ENCODE measurements at places on chromosomes 2 and 18.
A peak's percentile ranks its signal among the peaks of the same experiment; 100 is the strongest.

GRCh38 chr2:234333168-234334130 lies 163.4 kb downstream of the ARL4C start:
- no peak for DNase-seq

DNA sequence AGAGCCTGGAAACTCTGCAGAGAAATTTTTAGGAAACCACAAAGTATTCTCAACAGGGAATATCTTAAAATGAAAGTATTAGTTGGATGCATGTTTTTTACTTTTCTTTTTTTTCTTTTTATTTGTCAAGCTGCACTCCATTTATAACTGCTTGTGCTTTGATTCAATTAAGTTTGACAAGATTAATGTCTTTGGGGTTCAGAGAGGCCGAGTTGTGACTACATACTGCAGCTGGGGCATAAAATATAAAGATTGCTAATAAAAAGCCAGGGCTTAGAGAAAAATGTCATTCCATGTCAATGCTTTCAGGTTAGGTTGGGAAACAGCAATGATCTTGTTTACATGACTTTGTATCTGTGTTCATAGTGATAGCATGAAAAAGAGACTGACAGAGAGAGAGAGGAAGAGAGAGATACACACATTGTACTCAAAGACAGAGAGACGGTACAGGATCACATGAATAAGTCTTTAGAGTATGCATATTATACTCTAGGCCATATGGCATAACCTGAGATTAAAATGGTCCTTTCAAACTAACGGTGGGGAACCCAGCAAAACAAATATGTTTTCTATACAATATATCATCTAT lies 1022.3 kb upstream of the CNTNAP5 start:
- no peak for DNase-seq

DNA sequence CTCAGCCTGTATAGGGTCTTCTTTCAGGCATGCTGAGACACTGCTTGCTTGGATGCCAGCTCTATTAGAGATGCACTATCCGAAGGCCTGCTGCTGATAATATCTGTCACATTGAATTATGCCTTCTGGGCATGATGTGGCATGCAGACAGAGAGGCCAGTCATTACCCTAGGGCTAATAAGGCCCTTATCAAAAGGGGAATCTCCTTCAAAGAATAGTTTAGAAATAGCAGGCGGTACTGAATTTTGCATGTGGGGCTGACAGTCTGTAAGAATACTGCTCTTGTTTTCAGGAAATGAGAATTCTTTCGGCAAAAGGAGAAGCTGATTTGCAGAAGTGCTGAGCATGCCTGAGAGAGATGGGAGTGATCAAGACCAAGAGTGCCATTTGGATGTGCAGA lies 13.1 kb upstream of the LHCGR start:
- peak; percentile 57 for DNase-seq

GRCh38 chr2:213491376-213491775 lies 207.1 kb downstream of the SPAG16 start:
- no peak for DNase-seq

DNA sequence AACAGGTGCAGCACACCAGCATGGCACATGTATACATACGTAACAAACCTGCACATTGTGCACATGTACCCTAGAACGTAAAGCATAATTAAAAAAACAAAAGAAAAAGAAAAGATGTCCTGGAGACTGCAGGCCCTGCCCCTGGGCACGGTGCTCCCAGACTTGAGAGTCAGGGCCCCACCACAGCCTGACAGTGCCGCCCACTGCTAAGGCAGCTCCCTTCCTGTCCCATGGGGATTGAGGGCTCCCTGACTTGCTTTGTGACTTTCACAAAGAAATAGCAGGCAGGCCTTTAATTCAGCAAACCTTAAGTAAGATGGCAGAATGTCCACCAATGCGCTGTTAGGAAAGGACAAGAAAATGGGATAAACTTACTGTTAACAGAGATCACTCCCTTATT lies 116.8 kb downstream of the NDUFA10 start:
- DNase-seq, result no peak

DNA sequence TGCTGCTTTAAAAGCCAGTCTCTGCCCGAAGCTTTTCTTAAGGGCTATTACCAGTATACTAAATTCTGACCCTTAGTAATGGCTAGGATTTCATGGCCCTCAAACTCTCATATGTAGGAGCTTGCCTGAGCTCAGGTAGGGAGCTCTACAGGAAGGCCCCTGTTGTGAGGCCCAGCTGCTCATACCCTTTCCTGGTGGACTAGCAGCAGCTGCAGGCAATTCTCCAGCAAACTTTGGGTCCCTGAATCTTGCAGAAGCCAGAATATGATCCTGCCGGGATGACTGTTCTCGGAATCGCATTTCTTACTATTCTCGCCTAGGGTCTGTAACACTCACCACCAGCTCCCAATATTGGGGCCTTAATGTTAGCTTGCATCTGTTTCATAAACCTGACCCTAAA lies 106.4 kb upstream of the SERTAD2 start:
- no peak for DNase-seq

- DNase-seq, result no peak
These were observed 10.4 kb downstream of the FOXI3 start for GRCh38 chr2:88442061-88442460.

DNA sequence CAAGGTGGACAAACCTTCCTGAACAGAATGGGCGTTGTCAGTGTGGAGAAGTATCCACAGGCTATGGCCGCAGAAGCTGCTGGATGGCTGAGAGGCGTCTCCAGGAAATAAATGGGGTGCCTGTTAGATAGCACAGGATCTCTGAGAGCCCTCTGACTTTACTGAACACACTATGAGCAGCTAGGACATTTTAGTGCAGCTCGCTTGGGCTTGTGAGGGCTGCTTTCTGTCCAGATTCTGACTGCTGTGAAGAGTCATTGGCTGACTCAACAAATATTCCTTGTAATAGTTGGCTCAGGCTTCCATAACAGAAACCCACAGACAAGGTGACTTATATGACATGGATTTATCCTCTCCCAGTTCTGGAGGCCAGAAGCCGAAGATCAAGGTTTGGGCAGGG lies 100.2 kb upstream of the SNTG2 start:
- no peak for DNase-seq

- DNase-seq, result no peak
These were observed 708.7 kb upstream of the LRATD1 start for GRCh38 chr2:13923823-13924222.

DNA sequence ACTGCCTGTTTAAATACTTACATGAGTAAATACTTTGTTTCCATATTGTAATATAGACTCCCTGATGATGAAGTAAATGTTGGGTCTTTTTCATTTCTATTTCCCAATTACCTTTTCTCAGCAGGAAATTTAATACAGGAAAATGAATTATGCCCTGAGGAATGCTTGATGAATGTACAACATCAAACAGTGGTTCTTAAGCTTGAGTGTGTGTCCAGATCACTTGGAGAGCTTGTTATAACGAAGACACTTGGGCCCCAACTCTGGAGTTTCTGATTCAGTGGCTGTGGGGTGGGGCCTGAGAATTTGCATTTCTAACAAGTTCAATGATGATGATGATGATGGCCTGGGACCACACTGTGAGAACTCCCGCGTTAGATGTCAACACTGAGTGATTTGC lies 7.1 kb upstream of the ME2 start:
- no peak for DNase-seq

- peak; percentile 93 for DNase-seq
These were observed at the start of gene ZNF804A for GRCh38 chr2:184598316-184599053. ZNF804A (plus strand) TSS chr2:184598529; CDS start chr2:184598960, 431 bp downstream.

- no peak for DNase-seq
These were observed 61.7 kb upstream of the DTNA start for GRCh38 chr18:34648269-34648985.

DNA sequence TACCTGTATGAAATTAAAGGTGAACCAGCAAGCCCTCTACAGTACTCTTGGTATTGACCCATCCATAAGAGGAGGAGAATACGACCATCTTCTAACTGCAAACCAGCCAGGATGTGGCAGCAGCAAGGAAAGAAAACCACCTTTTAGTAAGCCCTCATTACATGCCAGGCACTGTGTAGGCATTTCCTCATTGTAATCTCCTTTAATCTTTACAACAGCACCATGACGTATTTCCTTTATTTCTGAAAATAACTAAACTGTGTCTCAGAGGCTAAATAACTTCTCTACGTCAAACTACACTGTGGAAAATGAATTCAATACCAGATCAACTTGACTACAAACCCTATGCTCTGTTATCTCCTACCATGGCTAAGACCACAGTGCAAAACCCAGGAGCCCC lies 18.2 kb downstream of the WDR35 start:
- DNase-seq, result no peak

DNA sequence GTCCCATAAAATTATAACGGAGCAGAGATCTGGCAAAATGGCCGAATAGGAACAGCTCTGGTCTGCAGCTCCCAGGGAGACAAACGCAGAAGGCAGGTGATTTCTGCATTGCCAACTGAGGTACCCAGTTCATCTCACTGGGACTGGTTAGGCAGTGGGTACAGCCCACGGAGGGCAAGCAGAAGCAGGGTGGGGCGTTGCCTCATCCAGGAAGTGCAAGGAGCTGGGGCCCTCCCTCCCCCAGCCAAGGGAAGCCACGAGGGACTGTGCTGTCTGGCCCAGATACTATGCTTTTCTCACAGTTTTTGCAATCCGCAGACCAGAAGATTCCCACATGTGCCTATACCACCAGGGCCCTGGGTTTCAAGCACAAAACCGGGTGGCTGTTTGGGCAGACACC lies 22.8 kb downstream of the ICA1L start:
- peak; percentile 74 for DNase-seq

- DNase-seq, result no peak
These were observed 11.0 kb downstream of the FAM210A start for GRCh38 chr18:13715330-13715729.

DNA sequence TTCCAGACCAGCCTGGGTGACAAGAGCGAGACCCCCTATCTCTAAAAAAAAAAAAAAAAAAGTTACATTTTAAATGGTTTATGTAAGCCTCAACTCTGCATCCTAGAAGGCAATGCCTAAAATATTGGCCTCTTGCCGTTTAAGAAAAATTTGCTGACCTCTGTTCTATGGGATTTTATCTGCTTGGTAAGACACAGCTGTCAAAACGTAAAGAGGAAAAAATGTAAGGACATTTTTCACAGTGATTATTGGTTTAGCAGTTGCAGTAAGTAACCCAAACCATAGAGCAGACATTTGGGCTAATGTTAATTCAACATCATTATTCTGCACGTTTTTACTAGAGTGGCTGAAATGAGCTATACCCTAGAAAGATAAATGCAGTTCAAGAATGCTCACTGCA lies 14.4 kb upstream of the E2F6 start:
- no peak for DNase-seq

DNA sequence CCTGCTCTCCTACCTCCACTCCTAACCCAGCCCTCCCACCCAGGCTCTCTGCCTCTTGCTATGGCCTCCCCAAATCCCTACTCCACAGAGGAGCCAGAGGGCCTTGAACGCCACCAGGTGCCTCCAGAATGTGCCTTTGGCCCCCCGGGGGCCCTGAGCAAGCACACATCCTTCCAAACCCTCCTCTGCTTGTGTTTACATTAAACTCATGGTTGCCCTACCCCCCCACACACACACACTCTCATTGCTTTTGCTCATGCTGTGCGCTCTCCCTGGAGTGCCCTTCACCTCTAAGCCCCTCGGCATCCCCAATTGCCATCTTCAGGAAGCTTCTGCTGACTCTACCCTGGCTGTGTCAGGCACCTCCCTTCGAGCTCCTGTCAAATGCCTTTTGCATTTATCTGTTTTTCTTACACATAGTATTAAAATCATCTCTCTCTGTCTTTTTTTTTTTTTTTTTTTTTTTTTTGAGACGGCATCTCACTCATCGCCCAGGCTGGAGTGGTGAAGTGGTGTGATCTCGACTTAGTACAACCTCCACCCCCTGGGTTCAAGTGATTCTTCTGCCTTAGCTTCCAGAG lies 16.3 kb upstream of the TET3 start:
- DNase-seq, result no peak

- DNase-seq, result no peak
These were observed 108.8 kb downstream of the MTCL1 start for GRCh38 chr18:8814206-8814605.

DNA sequence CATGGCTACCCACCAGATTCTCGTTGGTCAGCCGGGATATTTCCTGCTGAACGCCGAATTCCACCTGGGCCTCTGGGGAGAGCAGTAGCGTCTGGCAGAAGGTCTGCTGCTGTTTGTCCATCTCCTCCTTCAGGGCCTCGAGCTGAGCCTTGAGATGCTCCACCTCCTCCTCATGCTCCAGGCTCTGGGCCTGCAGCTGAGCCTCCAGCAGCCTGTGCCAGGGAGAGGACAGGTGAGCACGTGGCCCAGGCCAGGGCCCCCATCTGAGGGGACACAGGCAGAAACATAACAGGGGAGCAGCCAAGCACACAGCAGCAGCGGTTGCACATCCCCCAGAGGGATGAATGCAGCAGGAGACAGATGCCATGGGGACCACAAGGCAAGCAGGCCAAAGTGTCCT lies 40.1 kb upstream of the ACAA2 start:
- no peak for DNase-seq

DNA sequence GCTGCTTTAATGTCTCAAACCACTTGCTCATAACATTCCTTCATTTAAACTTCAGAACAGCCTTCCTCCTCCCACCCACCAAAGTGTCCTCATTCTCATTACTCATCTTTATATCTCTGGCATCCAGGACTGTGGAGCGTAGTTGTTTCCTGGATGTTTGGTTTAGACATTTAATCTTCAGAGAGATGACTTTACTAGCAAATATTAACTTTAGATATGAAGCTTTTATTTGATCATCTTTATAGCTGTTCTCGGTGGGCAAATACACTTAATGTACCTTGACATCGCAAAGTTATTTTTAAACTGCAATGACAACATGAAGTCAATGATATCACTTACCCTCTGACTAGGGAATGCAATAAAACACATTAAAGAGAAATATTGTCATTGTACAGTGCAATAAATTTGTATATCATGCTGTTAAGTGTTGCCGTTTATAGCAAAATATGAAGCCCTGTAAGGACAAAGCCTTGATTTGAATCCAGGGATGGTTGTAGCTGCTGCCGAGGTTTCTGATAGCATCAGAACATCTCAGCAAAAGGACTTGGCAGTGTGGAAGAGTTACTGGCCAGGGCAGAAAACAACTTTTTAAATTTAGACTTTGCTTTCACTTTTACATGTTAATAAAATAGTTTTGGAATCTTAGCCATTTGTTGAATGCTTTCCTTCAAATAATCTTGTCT lies 4.6 kb upstream of the LAMA3 start:
- DNase-seq, result no peak

- no peak for DNase-seq
These were observed 336.1 kb upstream of the SKOR2 start for GRCh38 chr18:47587587-47587986.

DNA sequence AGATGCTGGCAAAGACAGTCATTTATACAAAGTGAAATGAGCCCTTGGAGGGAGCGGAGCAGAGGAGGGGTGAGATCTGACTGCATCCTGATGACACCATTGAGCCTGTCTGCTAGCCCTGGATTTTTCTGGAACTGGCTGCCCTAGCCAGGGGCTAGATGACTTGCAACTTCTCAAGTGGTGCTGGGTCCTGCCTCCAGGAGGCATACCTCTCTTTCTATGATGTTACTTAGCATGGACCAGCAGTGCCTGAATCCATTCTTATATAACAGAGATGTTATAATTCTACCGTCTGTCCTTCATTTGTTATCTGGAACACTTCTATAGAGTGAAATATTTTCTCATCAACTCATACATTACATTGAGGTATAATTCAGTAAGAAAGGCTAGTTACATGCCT lies 8.5 kb upstream of the TWIST2 start:
- no peak for DNase-seq

Measured in suppressor macrophage (primary cell).